ENCODE measurements at places on chromosomes 12 and 14.

DNA sequence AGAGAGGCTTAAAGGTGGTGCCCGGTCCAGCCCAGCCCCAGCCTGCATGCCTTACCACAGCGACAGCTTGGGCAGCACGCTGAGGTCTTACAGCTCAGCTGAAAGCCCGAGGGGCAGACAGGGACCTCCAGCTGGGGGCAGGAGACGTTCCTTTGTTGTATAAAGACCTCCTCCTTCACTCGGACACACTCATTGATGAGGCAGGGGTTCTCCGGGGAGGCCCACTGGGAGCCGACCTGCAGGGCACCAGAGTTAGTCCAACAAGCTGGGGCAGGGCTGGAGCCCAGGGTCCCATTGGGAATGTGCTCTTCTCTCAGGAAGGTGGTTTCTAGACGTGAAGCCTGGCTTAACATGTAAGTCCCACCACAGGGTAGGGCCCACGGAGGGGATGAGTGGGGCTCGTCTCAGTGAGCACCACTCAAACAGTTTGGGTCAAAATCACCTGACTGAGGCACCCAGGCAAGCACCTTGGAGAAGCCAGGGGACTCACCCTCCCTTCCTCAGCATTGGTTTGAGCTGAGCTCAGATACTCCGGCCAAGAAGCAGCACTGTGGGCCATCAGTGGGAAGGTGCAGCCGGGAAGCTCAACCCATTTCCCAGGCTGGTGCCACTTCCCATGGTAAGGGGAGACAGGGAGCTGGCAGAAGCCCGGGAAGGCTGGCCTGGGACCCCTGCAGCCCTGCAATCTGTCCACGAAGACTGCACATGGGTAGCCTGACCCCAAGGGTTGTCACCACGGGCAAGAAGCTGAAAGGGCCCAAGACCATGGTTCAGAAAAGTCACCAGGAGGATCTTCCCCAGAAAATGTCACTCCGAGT, 24.3 kb upstream of the ANO2 start:
- DNase-seq, result no peak

GRCh38 chr12:12599750-12600643, 11.7 kb upstream of the CREBL2 start:
- DNase-seq, result no peak

DNA sequence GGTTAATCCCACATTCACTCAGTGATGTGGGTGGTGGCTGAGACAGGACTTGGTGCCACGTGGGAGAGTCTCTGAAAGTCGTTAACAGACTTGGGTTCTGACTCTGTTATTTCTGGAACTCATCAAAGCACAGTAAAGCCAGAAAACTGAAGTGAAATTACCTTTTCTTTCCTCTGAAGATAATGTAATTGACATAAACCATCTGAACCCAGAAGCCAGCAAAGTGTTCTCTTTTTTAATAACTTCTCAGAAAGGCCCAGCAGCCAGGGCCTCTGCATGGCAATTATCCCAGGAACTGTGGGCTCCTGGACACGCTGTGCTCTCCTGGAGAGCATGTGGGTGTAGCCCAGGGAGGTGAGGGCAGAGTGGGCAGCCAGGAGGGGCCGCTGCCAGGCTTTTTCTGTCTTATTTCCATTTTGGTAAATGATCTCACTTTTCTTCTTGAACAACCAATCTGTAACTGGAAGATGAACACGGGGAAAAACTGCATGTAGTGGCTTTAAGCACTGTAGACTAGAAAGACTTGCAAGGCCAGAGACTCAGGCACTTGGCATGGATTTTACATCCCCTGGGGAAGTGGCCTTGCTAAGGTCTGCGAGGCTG, 444.1 kb upstream of the TMEM132C start:
- no peak for DNase-seq

DNA sequence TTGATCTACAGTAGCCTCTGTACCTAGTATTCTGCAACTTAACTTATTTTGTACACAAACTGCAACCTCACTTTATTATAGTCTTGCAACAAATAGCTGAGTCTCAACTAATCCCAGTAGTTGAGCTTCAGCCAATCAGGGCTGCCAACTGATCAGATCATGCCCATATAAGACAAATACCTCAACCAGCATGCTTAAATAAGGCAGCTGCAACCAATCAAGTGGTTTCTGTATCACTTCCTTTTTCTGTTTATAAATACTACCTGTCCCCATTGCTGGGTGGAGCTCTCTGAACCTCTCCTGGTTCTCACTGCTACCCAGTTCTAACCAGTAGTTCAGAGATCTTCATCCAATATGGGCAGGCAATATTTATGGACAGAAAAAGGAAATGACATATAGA, 248.5 kb upstream of the FBXO33 start:
- no peak for DNase-seq

DNA sequence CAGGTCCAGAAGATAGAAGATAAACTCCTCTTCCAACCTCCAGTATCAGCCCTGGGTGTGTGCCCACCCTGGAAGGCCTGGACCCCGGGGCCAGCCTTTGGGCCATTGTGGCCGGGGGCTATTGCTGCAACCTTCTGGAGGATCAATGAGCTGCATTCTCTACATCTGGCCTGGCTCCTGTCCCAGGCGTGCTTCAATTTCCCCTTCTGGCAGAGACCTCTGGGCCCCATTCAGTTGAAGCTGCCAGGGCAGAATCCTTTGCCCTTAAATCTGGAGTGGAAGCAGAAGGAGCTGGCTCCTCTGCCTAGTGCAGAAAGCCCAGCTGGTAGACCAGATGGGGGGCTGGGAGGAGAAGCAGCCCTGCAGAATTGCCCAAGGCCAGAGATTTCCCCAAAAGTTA, 10.0 kb downstream of the NYNRIN start:
- DNase-seq, result no peak

DNA sequence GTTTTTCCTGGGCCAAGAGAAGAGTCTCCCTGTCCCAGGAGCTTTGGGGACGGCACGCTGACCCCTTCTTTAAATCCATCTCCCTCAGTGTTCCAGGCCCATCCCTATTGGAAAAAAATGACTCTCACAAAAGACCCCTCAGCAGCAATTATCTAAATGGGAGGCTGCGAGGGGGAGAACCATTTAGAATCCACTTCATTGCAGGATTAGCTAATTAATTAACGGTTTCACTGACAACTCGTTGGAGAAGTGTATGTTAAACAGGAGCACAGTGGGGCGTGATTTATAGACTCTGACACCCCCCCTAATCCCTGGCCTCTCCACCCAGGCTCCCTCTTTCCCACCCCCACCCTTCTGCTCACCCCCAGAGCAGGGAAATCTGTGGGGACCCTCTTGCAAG, 162.8 kb upstream of the LHX5 start:
- no peak for DNase-seq

- no peak for DNase-seq
These were observed 47.3 kb upstream of the FOS start for GRCh38 chr14:75231320-75231719.

DNA sequence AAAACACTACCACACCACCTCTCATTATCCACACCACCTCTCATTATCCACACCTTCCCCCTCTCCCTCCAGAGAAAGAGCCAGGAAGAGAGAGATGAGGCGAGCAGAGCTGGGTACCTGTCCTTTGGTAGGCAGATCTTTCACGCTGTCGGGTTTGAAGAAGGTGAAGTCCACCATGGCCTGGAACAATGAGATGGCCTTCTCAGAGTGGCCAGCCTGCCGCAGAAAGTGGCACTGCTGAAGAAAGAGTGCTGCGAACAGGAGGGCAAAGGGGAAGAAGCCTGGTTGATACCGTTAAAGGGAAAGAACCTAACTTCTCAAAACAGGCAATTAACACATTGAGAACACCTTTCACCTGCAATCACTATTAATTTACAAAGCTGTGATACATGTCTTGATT, 30.6 kb downstream of the NRDE2 start:
- no peak for DNase-seq

- peak; percentile 30 for DNase-seq
These were observed 107.0 kb downstream of the PTCSC3 start for GRCh38 chr14:36069535-36069900.

DNA sequence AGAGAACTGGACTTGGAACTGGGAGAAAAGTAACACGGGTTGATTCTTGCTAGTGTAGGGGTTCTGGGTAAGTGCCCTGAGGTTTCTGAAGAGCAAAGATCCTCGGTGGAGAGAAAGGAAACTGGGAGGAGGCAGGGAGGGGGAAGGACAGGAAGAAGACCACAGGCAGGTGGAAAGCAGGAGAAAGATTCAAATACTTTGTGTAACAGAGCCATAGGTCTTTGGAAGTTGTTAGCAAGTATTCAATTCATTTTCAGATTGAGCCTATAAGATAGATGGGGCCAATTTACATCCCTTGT, 1.3 kb downstream of the PNP start:
- no peak for DNase-seq

DNA sequence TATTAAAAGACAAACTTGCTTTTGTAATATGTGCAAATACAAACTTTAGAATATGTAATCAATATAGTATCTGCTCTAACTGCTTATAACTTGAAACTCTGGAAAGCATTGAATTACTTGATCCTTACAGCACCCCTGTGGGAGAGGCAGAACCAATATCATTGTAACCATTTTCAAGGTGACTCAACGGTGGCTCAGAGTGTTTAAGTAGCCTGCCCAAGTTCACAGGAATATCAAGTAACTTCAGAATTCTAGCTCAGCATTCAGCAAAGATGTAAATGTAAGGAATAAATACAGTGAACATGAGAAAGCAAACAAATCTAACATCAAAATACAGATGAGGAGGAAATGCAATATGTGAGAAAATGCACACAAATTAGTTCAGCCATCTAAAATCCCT, 264.6 kb downstream of the NELL2 start:
- DNase-seq, result no peak

DNA sequence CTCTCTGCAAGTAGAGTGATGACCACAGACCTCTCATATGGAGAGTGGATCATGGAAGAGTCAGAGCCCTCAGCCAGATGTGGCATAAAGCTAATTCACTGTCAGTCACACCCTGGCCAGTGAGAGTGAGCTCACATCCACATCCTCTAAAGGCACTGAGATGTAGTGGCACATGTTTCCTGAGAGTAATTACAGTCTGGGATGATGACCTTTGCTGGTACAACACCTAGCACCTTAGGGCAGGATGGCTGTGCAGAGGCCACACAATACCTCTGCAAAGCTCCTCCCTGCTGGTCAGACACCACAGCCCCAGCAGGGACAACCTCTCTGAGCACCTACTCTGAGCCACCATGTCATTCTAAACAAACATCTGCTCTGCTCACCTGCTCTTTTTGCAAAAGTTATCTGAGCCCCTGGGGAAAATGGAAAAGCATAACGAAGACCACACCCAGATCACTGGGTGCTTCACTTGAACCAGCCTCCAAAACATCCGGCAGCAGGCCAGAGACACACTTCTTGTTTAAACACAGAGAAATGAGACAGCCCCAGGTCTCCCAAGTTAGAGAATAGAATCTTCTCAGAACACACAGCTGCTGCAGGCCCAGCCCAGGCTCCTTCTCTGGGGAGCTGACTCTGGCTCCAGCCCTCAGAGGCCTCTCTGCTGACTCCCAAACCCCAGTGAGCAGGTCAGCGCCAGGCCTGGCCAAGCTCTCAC, 30.3 kb downstream of the PITPNM2 start:
- no peak for DNase-seq

DNA sequence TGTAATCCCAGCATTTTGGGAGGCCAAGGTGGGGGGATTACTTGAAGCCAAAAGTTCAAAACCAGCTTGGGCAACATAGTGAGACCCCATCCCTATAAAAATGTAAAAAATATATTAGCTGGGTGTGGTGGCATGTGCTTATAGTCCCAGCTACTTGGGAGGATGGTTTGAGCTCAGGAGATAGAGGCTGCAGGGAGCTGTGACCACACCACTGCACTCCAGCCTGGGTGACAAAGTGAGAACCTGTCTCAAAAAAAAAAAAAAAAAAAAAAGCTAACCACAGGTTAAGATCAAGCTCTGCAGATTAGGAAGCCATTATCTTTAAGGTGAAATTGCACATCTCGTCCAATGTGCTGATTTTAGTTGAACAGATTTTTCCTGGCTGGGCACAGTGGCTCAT, 23.7 kb upstream of the CERS5 start:
- no peak for DNase-seq

- no peak for DNase-seq
These were observed 98.3 kb downstream of the RTN1 start for GRCh38 chr14:59772233-59772632.

- no peak for DNase-seq
These were observed 125.0 kb upstream of the ATP2B1 start for GRCh38 chr12:89833337-89834252.

- no peak for DNase-seq
These were observed 183.6 kb downstream of the CRADD start for GRCh38 chr12:93860668-93861373.

DNA sequence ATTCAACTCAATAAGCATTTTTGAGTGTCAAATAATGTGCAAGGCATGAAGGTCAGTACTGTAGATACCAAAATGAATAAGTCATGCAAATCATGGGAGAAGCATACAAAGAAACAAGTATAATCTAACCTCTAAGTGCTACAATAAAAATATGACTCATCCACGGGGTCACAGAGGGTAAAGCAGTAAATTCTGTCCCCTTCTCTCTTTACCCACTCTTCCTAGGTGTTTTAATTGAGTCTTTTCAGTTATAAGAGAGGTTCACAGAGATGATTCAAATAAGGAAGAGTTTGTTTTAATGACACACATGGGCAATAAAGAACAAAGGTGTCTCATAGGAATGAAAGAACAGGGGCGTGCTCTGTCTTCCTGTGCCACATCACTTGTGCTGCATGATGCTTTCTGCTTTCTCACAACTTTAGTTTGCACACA, 71.5 kb upstream of the DAAM1 start:
- no peak for DNase-seq

- DNase-seq, result no peak
These were observed 4.9 kb upstream of the GPR132 start for GRCh38 chr14:105069871-105070759.

DNA sequence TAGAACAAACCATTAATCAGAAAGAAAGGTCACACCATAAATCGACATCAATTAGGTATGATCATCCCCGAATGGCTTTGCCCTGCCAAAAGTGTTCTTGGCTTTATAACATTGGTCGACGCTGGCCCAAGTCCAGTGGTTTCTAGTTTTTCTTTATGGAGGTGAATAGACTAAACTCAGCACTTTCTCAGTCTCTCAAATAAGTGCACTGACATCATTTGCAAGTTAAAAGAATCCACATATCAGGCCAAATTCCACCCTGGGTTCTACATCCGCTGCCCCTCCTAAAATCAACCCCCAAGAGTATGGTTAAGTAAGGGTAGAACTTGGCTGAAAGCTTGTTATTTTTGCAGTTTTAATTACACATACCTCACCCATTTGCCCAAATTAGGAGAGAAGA, 314.3 kb downstream of the C12orf75 start:
- DNase-seq, result no peak

DNA sequence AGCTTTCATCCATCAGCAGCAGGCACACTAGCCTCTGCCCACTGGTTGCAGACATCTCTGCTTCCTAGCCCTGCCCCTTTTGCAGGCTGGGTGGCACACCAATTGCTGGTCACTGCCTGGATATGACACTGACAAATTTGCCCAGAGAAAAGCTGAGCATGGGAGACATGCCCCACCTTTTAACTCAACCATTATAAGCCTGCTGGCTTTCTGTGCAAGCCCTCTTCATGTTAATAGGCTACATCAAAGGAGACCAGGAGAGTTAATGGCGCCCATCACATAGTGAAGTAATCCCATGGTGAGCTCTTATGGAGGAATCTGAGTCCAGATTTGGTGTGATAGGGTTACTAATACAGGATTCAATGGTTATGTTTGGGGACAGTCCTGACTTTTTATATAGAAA, 139.2 kb downstream of the KICS2 start:
- peak; percentile 21 for DNase-seq
